ENCODE measurements at places on chromosomes 7 and 10.

DNA sequence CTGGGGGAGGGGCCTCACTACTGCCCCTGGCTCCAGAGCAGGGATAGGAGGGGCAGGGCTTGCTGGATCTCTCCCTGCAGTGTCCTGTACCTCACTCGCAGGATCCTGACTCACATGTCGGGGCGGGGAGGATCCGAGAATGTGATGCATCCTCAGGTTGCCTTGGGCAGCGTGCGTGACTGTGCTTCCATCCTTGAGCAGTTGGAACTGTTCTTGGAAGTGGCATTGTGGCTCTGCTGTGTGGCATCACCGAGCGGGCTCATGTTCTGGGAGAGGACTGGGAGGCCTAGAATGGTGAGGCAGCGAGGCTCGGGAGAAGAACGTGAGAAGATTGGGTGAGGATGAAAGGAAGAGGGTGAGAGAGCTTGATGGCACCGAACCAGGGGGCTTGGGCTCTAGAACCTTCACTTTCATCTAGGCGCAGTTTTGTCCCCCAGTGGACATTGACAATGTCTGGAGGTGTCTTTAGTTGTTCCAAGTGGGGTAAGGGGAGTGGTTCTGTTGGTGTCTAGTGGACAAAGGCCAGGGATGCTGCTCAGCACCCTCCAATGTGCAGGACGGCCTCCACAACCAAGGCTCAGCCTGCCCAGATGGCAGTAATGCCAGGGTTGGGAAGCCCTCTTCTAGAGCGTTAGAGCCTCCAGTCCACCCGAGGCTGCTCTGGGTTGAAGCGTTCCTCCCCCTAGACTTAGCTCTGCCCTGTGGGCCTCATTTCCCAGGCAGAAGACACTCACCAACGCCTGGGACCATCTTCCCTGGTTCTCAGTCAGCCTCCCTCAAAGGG, 8.4 kb downstream of the RARRES2 start:
- DNase-seq: no peak

DNA sequence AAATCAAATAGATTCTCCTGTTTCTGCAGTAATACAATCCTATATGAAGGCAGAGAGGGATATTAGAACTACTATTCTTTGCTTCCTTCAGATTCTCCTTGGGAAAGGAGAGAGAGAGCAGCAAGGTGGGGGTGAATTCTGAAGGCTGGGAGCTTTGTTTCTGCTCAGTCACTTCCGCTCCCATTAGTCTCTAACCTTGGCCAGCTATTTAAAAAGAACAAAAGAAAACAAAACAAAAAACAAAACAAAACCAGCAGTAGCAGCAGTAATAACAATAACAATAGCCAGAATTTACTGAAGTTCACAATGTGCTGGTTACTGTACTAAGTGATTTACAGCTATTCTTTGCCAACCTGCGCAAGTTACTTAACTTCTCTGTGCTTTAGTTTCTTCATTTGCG, 9.9 kb downstream of the GPR85 start:
- DNase-seq: no peak

- DNase-seq: no peak
Measured at GRCh38 chr7:108589199-108589598, 19.5 kb downstream of the DNAJB9 start.

DNA sequence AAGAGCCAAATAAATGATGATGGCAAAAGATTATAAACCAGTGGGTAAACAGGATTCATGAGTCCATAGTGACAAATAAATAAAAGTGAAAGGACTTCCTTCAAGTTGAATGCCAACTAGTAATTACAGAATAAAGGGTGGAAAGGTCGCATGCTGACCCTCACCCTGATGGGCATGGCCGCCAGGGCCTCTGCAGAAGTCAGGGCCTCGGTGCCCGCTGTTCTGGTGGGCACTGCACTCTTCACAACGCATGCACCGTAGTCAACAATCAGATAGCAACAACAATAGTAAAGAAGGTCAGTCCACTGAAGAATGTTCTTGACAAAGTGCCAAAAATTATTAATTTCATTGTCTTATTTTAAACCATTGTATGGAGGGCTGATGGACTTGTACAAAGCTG, 123.2 kb upstream of the LANCL2 start:
- no peak for DNase-seq

- DNase-seq: no peak
Measured at GRCh38 chr7:49294611-49295010, 370.3 kb downstream of the CDC14C start.
